Calu3 (cell line): ENCODE measurements at places on chromosomes 2 and 18. TPM values are rescaled to one million over a fixed set of nuclear protein-coding genes. Genes with fewer than 3 reads are reported as not detected.

GRCh38 chr2:14996351-14997014 lies 364.0 kb downstream of the LRATD1 start:
- DNase-seq, result no peak

LIMS1 gene
- 40.1 and 51.5 TPM in 2 replicates for total RNA-seq

TEX44 gene
- total RNA-seq, result not detected in 2 replicates

GRCh38 chr2:145760781-145761649 lies 1241.1 kb upstream of the ZEB2 start:
- DNase-seq, result peak; percentile 30

- DNase-seq, result no peak
These were observed 9.4 kb downstream of the SCYGR4 start for GRCh38 chr2:227626580-227627151.

GRCh38 chr2:205411558-205411957 lies 270.7 kb upstream of the NRP2 start:
- DNase-seq, result no peak

ACTG2 gene
- not detected in 2 replicates for total RNA-seq

DNA sequence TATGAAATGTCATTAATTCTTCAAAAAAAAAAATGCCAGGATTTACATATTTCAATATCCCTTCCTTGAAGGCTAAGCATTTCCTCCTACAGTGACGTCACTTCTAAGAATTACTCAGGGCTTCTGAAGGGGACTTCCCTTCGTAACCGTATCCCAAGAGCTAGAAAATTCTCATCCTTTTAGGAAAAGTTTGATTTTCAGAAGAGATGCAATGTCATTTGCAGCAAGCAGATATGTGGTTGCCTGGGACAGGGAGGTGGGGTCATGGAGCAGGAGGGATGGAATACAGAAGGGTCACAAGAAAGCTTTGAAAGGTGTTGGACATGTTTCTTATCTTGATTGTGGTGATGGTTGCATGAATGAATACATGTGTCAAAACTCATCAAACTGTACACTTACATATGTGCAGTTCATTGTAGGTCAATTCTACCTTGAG lies 97.0 kb upstream of the ATL2 start:
- no peak for DNase-seq

GPATCH11 gene
- 5.4 and 5.8 TPM in 2 replicates for total RNA-seq

CKAP2L gene
- total RNA-seq, result 27.4 and 42.5 TPM in 2 replicates

DNA sequence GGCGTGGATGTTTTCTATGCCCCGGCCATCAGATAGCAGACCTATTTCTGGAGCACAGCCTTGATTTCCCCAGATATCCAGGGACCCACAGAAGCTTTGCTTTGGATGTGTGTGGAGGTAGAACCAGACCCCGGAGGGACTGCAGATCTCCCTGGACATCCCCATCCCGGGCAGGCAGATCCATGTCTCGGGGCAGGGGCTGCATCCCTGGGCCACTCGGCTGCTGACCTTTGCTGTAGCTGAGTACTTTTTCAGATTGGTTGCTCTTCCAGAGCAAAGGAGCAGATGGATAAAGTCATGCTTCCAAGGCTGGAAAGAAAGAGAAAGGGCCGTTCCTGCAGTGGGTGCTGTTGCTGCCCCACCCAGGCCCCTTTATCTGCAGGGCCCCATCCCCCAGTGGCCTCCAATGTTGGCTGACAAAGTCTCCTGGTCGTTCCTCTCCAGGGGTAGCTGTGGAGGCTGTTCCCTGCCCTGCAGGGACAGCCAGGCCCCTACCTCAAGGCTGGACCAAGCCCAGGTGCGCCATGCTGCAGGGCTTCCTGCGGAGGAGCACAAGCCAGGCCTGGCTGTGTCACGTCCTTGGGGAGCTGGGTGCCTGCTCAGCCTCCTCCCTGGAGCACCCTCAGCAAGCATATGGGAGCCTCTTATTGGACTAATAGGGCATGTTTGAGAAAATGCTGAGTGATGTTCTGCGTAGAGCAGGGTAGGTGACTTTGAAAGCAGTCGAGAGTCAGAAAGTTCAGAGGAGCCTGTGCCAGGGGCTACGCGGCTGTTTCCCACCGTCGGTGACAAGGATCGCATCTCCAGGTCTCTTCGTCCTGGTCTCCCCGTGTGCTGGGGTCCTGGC lies 68.4 kb downstream of the TPO start:
- no peak for DNase-seq

RAD51AP2 gene
- total RNA-seq, result not detected in 2 replicates

DNA sequence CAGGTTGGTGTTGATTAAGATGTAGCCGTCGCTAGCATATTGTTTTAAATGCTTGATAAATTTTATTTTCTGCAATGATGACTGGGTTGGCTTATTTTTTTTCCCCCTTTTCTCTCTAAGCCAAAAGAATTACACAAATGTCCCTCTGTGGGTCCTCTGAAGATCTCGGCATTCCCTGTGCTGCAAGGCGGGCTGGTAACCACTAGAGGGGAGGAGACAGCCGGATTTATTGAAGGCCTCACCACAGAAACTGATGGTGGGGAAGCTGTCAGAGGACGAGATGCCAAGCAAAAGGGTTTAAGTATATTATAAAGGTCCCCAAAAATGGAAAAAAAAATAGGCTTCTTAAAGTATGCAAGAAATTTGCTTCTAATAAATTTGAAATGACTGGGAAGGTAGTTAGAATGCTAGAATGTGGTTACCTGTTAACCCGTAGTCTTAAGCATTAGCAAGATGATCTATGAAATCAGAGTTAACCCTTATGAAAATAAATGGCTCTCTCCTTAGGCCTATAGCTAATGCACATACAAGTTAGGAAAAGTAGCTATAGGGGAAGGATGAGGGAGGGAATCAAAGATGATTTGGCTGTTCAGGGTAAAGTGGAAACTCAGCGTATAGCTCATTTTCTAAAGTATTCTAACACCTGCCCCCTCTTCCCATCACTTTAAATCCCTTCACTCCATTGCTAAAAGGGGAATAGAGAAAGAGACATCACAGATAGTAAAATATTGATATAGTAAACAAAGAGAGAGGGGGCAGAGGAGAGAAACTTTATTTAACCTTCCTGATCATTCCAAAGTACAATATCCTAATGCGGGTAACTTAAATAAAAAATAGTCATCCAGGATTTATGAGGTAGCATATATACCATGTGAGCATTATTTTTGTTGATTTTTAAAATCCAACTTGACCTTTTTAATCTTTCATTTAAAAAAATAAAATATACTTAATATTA lies 894.5 kb upstream of the POU3F3 start:
- peak; percentile 32 for DNase-seq

- no peak for DNase-seq
These were observed 123.3 kb upstream of the SIX2 start for GRCh38 chr2:45132551-45132950.

GRCh38 chr2:118834901-118835745 lies 12.3 kb downstream of the EN1 start:
- DNase-seq, result no peak

- DNase-seq, result peak; percentile 21
These were observed 289.6 kb downstream of the SOCS6 start for GRCh38 chr18:70578480-70578879.

GRCh38 chr2:43389581-43390466 lies 163.4 kb upstream of the ZFP36L2 start:
- no peak for DNase-seq

GRCh38 chr2:156427074-156427473 lies 9.1 kb upstream of the GPD2 start:
- DNase-seq, result no peak

MYOM1 gene
- 16.5 and 20.4 TPM in 2 replicates for total RNA-seq

DNA sequence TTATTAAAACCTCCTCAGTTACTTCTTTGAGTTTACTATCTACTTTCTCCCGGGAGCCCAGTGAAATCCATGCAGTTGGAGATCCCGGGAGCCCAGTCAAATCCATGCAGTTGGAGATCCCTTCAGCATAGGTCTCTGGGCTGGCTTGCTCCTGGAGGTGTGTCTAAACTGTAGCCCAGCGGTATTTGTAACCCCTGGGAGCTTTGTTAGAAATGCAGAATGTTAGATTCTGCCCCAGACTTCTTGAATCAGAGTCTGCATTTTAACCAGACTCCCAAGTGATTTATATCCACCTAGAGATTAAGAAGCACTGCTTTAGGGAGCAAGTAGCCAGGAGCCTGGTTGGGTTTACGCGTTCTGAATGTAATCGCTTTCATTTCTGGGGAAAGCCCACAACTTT lies 54.5 kb downstream of the ARHGAP28 start:
- no peak for DNase-seq

GRCh38 chr2:217722883-217723472 lies 279.8 kb downstream of the TNS1 start:
- DNase-seq, result no peak

EEF1B2 gene
- total RNA-seq, result 340 and 415 TPM in 2 replicates
